Fibroblast of mammary gland (primary cell): ENCODE measurements at places on chromosomes 12 and 14.
A peak's percentile ranks its signal among the peaks of the same experiment; 100 is the strongest.

- no peak for DNase-seq
Measured at GRCh38 chr12:50928392-50928791, 24.0 kb upstream of the HIGD1C start.

GRCh38 chr12:105235281-105235731 lies 668 bp downstream of the APPL2 start:
- peak; percentile 38 for DNase-seq

- no peak for DNase-seq
Measured at GRCh38 chr12:102992720-102993119, 35.2 kb downstream of the ASCL1 start.

- no peak for DNase-seq
Measured at GRCh38 chr14:47389535-47389934, 285.9 kb downstream of the MDGA2 start.

DNA sequence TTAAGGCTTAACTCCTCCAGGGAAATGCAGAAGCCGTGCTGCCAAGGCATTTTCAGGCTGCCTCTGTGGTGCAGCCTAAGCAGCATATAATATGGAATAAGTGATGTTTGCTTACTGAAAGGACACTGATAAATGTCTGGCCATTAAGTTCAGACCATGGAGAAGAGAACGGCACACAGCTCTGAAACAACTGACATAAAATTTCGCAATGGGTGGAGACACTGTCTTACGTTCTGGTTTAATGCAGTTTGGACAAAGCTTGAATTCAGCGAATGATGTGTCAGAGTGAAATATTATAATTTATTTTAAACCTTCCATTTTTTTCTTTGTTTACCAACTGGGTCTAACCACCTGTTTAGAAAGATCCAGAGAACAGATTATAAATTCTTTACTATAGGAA lies 27.2 kb upstream of the NRXN3 start:
- DNase-seq: peak; percentile 21

- no peak for DNase-seq
Measured at GRCh38 chr14:81716953-81717352, 183.3 kb upstream of the SEL1L start.

DNA sequence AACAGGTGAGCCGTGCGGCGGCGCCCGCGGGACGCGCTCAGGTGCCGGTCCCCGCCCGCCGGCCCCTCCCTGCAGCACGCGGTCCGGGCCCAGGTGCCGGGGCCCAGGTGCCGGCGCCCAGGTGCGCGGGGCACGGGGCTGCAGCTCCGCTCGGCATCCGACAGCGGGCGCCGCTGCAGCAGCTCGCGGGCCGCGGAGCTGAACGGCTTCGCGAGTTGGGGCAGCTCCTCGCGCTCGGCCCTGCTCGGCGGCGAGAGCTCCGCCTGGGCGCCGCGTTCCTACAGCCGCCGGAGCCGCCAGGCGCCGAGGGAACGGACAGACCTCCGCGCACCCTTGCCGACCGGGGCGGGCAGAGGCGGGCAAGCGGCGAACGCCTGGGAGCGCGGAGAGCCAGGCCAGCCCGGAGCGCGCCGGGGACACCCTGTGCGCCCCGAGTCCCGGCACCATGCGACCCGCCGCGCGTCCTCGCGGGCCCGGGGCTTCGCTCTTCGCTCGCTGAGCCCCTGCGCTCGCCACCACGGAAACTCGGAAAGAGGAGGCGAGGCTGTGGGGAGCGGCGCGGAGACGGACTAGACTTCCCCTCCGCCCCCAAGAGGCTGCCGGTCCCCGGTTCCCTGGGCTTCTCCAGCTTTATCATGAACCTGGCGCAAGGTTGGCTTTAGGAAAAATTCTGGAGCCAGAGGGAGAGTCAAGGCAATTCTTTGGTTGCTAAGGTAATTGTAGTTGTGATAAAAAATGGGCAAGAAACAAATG lies at the start of gene RGS6:
RGS6 (plus strand) TSS at position 201 of the 753 bp plus-strand sequence.
- no peak for DNase-seq

DNA sequence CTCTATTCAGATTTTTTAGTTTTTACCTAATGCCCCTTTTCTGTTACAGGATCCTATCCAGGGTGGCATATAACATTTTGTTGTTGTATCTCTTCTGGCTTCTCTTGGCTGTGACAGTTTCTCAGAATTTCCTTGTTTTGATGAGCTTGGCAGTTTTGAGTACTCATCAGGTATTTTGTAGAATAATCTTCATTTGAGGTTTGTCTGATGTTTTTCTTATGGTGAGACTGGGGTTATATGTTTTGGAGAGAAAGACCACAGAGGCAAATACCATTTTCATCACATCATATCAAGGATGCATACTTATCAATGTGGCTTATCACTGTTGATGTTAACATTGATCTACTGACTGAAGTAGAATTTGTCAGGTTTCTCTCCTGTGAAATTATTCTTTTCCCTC lies 14.0 kb upstream of the LYZ start:
- DNase-seq: no peak

- peak; percentile 97 for DNase-seq
Measured at GRCh38 chr14:69921052-69921451, 41.8 kb downstream of the SMOC1 start.

DNA sequence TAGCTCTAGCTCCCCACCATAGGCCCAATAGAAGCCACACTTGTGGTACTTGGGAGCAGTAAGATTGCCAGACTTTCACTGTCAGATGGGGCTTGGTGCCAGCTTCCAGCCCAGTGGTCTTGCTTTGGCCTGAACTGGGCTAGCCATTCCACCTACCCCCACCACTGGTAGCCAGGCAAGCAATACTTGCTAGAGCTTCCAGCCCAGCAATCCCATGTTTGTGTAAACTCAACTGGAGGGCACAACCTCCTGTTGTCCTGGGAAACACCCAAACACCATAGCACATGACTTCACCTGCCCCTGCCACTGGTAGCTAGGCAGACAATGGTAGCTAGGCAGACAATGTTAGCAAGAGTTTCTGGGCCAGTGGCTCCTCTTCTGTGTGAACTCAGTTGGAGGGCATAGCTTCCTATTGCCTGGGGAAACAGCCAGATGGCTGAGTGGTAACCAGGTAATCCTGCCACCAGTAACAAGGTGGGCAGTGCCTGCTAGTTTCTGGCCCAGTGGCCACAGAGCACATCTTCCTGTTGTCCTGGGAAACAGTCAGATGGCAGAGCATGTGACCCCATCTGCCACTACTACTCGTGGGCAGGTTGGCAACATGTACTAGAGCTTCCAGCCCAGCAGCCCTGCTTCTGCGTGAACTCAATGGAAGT lies 5.6 kb upstream of the OR6C76 start:
- no peak for DNase-seq

DNA sequence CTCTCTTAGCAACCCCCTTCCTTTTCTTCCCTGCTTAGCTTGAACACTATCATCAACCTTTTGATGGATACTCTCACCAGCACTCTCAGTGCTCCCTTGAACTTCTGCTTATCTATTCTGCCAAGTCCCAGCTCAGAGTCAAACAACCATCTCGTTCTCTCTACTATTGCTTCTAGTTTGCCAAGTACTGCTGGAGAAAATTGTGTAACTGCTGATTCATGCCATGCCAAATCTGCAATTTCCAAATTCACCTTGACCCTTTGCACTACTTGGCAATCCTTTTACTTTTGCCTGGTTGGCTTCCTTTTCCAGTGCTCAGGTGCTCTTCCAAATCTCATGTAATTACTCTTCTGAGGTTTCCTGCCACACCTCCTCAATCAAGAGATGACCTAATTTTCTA lies 2.8 kb upstream of the CCDC196 start:
- DNase-seq: peak; percentile 73

GRCh38 chr12:62930546-62931425 lies 4.2 kb downstream of the PPM1H start:
- DNase-seq: no peak

GRCh38 chr12:22008196-22008595 lies 37.8 kb upstream of the CMAS start:
- no peak for DNase-seq

GRCh38 chr12:114274131-114274530 lies 131.8 kb downstream of the TBX5 start:
- DNase-seq: peak; percentile 31

- DNase-seq: peak; percentile 51
Measured at GRCh38 chr12:117850048-117850447, 118.7 kb downstream of the KSR2 start.
